NAMALWA (cell line): ENCODE measurements at places on chromosomes 6 and 20.

- DNase-seq = no peak
These were observed 58.4 kb downstream of the TRERF1 start for GRCh38 chr6:42393339-42393738.

DNA sequence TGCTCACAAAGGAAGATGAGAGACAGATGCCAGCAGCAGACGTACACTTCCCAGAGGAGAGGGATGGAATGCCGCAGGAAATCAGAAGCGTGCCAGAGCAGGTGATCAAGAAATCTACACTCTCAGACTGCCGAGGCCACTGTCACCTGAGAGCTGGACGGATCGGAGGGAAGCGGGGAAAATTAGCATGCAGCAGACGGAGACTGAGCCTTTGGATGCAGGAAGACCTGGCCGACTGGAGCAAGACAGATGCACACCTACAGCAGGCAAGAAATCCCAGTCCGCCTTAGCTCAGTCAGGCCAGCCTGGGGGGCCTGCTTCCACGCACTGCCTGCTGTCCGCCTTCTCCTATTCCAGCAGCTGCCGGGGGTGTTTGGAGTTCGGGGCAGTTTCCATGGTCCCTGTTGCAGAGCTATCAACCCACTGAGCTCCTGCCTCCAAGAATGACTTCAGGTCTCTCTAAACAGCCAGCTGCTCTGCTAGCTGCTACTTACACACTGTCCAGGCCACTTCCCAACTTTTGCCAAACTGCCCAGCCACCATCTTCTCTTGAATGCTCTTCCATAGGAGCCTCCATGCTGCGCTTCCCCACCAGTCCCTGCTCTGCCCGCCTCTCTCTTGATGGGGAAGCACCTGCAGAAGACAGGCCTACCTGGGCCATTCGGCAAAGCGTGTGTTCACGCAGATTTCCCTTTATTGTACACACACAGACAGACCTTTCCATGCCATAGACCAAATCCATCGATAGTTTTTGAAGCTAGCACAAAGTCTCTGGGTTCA, 368.5 kb downstream of the ZFAND3 start:
- DNase-seq = no peak

GRCh38 chr6:166798652-166799051, 157.7 kb downstream of the RNASET2 start:
- DNase-seq = no peak

- DNase-seq = no peak
These were observed 83.5 kb upstream of the CCN6 start for GRCh38 chr6:111970426-111970825.

DNA sequence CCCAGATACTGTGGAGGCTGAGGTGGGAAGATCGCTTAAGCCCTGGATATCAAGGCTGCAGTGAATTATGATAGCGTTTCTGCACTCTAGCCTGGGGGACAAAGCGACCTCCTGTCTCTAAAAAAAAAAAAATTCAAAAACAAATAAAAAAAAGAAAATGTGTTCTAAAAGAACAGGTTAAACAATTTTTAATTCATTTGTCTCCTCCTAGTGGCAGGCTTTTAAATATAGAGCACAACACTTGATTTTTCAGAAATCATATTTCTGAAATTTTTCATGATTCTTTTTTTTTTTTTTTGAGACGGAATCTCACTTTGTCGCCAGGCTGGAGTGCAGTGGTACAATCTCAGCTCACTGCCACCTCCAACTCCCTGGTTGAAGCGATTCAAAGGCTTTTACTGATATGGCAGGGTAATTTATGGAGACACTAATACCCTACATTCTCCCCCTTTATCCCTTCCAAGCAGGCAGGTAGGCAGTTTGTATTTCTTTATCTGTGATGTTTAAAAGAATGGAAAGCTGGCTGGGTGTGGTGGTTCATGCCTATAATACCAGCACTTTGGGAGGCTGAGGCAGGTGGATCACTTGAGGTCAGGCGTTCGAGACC, 8.7 kb upstream of the GTF3C6 start:
- DNase-seq = peak; percentile 65

DNA sequence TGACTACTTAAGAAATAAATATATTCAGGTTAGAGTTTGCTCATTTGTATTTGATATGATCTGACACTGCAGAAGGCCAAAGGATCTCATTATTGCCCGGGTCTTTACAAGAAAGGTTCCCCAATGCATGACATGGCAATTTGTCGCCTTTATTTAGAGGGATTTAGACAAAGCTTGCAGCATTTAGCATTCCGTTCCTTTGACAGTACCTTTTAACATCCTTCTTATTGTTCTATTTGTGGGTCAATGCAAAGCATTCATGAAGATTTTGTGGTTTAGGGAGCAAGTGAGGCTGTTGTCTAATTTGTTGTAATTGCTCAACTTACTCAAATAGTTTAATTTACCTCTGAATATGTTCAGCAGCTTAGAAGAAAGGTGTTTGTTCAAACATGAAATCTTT, 230.8 kb upstream of the FLRT3 start:
- DNase-seq = no peak

DNA sequence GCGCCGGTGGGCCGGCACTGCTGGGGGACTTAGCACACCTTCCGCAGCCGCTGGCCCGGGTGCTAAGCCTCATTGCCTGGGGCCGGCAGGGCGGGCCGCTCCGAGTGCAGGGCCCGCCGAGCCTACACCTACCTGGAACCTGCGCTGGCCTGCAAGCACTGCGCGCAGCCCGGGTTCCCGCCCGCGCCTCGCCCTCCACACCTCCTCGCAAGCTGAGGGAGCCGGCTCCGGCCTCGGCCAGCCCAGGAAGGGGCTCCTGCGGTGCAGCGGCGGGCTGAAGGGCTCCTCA, 10.7 kb upstream of the MPC1 start:
- no peak for DNase-seq

GRCh38 chr6:126076992-126077664, 90.8 kb downstream of the TRMT11 start:
- DNase-seq = no peak

- no peak for DNase-seq
These were observed 24.0 kb downstream of the C6orf132 start for GRCh38 chr6:42118162-42119001.

DNA sequence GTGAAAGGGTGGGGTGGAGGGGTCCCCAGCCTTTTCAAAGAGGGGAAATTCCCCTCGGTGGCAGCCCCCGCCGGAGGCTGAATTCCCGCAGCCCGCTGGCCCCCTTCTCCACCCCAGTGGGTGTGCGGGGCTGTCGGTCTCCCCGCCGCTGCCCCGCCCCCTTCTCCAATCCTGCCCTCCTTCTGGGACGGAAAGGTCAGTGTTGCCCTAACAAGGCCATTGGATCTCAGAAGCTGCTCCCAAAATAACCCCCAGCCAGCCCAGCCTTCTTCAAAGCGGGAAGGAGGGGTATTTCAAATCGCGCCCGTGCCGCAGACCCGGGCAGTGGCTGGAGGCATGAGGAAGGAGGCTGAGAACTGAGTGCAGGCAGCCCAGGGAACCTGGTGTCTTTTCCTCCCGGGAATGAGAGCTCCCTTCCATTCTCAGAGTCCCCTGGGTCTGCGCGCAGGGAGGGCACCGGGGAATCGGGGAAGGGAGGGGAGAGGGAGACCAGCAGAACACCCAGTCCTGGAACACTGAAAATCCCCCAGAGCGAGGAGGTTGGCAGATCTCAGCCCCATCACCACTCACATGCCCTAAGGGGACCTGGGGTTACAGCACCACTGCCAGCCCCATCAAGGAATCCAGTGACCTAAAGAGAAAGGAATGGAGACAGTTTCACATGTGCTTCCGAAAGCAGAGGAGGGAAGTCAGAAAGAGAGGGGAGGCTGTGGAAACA, at the start of gene JPH2:
Gene JPH2 (minus strand): TSS at position 135 of the 718 bp plus-strand sequence. CDS start 483 bp downstream, outside the sequence.
- no peak for DNase-seq

- DNase-seq = peak; percentile 50
These were observed 73.9 kb downstream of the RAMACL start for GRCh38 chr6:166512567-166512966.

DNA sequence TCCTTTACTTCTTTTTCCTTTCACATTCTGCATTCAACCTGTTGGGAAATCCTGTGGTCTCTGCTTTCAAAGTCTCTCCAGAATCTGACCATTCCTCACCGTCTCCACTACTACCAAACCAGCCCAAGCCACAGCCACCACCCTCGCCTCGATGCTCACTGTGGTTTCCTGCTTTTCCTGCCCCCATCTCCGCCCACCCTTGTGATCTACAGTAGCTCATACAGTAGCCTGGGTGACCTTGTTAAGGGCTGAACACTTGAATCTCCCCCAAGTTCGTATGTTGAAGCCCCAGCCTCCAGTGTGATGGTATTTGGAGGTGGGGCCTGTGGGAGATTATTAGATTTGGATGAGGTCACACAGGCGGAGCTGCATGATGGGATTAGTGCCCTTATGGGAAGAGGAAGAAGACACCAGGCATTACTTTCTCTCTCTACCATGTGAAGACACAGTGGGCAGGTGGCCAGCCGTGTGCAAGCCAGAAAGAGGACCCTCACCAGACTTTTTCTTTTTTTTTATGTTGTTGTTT, 189.0 kb upstream of the UST start:
- DNase-seq = no peak

DNA sequence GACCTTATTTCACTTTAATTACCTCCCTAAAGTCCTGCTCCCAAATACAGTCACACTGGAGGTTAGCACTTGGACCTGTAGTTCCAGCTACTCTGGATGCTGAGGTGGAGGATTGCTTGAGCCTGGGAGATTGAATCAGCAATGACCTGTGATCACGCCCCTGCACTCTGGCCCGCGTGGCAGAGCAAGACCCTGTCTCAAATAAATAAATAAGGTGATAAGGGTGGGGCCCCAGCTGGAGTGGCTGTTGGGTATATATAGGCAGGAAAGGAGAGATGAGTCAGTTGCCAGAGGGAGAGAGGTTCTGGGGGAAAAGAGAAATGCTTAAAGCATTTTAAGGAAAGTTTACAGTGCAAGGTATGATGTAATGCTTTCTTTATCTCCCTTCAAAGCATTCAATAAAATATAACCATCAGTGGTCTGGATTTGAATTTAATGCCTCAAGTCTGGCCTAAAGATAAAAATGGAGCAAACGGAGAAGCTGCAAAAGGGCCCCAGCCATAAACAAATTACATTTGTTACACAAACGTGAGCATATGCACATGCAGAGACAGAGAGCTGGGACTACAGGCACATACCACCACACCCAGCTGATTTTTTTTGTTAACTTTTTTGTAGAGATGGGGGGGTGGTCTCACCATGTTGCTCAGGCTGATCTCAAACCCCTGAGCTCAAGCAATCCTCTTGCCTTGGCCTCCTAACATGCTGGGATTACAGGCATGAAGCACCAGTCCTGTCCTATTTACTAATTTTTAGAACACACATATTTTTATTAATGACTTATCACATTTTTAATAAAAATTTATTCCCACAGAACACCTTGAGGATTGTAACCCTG, 6.1 kb upstream of the PM20D2 start:
- no peak for DNase-seq

DNA sequence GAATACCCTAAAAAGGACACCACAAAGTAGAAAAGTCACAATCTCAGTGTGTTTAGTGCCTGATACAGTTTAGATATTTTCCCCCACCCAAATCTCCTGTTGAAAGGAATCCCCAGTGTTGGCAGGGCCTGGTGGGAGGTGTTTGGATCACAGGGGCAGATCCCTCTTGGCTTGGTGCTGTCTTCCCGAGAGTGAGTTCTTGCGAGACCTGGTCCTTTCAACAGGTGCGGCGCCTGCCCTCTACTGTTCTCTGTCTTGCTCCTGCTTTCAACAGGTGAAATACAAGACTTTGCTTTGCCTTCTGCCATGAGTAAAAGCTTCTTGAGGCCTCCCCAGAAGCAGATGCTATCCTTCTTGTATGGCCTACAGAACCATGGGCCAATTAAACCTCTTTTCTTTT, 534.3 kb upstream of the NRSN1 start:
- DNase-seq = no peak

DNA sequence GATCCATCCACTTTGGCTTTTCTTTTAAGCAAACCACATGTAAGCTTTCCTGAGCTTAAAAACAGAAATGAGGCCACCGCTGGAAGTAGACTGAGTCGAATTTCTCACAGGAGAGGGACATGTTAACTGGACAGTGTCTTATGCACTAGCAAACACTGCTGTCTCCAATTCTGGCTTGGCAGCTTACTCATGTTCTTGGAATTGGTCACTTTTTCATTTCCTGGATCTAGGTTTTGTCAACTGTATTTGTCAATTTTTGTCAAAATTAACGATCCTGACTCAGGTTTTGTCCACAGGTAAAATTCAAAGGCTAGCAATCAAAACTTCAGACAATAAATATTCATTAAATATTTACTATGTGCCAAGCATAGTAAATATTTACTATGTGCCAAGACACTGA, 601.5 kb downstream of the RNF144B start:
- DNase-seq = no peak

DNA sequence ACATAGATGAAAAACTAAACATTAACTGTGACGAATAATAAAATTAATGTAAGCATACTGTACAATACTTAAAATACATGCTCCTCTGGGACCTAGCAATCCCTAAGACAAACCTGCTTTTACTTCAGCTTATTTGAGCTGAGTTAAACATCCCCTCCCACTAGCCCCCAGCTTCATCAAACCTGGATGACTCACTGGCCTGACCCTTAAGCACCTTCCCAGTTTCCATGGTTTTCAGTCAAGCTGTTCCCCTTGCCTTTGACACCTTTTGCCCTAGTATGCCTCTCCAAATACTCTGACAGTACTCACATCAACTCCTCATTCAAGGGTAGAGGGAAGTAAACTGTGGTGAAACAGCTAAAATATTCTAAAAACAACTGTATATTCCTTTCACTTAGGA, 4.2 kb downstream of the ELOVL4 start:
- no peak for DNase-seq

GRCh38 chr20:60009826-60010616, 51.8 kb downstream of the CDH26 start:
- peak; percentile 41 for DNase-seq

DNA sequence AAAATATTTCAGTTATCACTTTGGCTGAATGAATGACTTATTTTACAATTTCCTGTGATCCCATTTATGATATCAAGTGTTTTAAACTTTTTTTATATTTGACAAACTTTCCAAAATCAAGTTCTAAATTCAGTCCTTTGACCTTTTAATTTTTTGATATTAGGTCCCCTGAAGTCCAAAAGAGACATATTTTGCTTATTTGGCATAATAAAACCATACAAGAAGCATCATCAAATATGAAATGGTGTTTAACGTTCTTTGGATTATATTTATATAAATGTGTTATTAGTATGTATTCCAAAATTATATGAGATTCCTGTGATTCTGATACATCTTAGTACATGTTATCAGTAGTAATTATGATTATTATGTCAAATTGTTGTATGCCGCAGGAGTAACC, 38.7 kb downstream of the ZNF133 start:
- no peak for DNase-seq

GRCh38 chr6:118509009-118509617, 39.0 kb upstream of the PLN start:
- DNase-seq = peak; percentile 44

DNA sequence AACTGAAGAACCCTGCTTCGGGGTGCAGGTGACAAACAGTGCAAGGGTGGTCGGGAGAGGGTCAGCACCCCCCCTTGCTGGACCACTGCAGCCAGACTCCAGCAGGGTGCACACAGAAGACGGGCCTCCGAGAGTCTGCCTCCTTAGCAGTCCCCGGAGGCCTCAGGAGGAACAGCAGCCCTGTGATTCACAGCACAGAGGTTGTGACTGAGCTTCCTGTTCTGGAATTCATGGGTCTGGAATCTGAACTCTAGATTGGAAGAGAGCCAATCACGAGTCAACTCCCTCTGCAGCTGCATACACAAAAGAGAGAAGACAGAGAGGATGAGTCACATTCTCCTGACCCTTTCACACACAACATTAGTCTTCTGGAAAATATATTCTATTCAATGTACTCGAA, 249.0 kb upstream of the OPRM1 start:
- peak; percentile 3 for DNase-seq
